ENCODE measurements at places on chromosomes 6 and 20. TPM values are rescaled to one million over a fixed set of nuclear protein-coding genes. Genes with fewer than 3 reads are reported as not detected.

DNA sequence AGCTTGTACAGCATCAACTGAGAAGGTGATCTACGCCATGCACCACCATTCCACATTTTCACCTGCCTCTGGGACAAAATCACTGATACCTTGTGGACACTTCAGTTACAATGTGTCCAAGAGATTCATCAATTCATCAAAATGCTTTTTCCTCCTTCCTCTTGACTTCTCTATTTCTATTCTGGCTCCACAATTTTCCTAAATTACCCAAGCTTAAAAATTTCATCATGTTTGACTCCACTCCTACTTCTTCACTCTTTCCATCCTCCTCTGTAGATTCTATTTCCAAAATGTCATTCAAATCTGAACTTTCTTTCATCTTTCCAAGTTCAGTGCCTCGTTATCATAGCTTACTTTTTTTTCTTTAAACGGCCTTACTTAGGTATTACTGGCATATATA is 172.2 kb downstream of the BTBD9 start:
- no peak for DNase-seq
- no peak overlapping the region for H3K27ac ChIP-seq
- H3K27me3 ChIP-seq, result no peaks in the 10 kb centered on the region
- H3K4me3 ChIP-seq, result no peak overlapping the region
- H3K36me3 ChIP-seq, result no peaks in the 10 kb centered on the region

DNA sequence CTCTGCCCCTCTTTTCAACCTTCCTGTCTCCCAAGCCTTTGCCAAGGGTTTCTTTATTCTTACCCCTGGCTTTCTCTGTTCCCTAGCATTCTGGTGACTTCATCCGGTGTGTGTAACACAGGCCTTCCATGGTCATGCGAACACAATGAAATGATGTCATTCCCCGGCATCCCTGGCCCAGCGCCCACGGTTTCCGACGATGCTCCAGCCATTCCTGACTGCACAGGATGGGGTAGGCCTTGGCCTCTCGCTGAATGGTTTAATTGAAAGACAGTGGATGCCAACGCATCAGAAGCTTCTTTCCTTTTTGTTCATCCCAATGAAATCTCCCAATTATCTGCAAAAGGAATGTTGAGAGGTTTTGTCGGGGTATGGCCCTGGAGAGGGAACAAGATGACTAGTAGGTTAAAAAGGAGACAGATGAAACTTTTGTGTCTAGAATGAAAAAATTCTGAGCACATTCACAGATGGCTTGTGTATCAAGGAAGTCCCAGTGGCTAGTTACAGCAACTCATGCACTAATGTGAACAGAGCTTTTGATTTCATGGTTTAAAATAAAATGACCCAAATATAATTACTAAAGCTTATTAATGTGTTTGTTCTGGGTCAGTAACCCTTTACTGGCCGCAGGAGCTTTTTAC is 655.0 kb downstream of the QKI start:
- DNase-seq, result peak; percentile 88
- no peaks in the 10 kb centered on the region for H3K27me3 ChIP-seq
- H3K4me1 ChIP-seq, result peaks cover 9% of the 10 kb centered on the region

CLVS2 gene
- total RNA-seq, result 6.4 TPM

GRCh38 chr6:159533568-159533967 is 159.5 kb downstream of the SOD2 start:
- no peak for DNase-seq
- no peak overlapping the region for H3K27ac ChIP-seq
- no peaks in the 10 kb centered on the region for H3K36me3 ChIP-seq
- H3K4me1 ChIP-seq, result no peaks in the 10 kb centered on the region

DNA sequence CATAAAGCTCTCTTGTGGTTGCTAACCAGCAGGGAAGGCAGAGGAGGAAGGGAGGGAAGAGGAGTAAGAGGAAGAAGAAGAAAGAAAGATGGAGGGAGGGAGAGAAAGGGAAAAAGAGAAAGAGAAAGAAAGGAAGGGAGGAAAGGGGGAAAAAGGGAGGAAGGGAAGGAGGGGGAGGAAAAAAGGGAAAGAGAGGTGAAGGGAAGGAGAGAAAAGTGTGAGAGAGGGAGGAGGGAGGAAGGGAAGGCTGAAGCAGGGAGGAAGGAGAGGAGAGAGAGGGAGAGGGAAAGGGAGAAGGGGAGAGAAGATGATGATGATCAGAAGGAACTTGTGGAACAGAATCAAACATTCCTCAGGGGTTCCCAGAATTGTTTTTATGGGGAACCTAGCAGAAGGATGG is 57.5 kb upstream of the TOX2 start:
- no peaks in the 10 kb centered on the region for H3K36me3 ChIP-seq
- no peaks in the 10 kb centered on the region for H3K27me3 ChIP-seq
- no peak overlapping the region for H3K4me3 ChIP-seq

GRCh38 chr6:14075095-14075503 is 42.5 kb upstream of the CD83 start:
- no peaks in the 10 kb centered on the region for H3K27me3 ChIP-seq
- peak overlapping the region; percentile 33 for H3K4me3 ChIP-seq
- DNase-seq, result no peak
- peaks cover 3% of the 10 kb centered on the region for H3K4me1 ChIP-seq

DNA sequence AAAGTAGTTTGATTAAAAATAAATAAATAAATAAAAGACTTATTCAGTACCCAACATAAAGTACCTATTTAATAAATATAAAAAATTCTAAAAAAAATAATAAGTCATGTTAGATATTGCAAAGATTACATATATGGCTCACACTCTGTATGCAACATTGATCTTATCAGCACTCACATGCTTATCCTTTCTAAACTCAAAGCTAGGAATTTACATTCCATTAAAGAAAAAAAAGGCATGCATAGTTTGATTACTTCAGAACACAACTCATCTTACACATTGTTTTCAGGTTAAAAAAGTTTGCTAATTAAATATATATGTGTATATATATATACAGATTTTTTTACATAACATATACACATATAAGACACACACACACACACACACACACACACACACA is 96.4 kb downstream of the FILIP1 start:
- no peak overlapping the region for H3K4me3 ChIP-seq

KCNQ5 gene
- 9.2 TPM for total RNA-seq

GRCh38 chr6:11607383-11607782 is 69.8 kb downstream of the TMEM170B start:
- no peak for DNase-seq
- peak overlapping the region; percentile 4 for H3K27ac ChIP-seq
- no peak overlapping the region for H3K4me3 ChIP-seq
- peaks cover 19% of the 10 kb centered on the region for H3K4me1 ChIP-seq

DNA sequence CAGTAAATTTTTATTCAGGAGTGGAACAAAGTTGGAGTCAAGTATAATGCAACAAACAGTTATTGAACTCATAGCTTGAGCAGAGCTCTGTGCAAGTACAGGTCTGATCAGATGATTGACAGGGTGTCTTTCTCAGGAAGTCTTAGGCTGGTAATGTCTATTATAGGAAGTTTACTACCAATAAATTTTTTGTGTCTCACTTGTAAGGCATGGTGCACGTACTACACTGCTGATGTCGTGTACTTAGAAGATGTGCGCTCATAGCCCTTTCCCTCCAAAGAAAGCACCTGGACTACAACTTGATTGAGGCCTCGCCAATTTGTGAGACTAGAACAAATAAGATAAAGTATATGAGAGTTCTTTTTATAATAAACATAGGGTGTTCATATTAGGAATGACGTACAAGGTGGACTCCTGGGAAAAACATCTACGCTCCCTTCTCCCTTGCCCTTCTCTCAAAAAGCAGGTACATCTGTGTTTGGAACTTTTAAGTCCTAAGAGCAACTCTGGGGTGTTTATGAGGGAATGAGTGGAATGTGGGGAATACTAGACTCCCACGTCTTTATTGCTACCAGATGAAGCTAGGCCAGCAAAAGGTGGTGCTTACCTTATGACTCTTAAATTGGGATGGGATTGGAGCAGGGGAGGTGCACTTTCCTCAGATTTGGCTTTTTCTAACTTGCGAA is 1.5 kb downstream of the NDUFAF5 start:
- peak overlapping the region; percentile 93 for H3K4me3 ChIP-seq
- no peaks in the 10 kb centered on the region for H3K27me3 ChIP-seq
- DNase-seq, result no peak
- H3K27ac ChIP-seq, result no peak overlapping the region
- H3K36me3 ChIP-seq, result peaks cover 16% of the 10 kb centered on the region

DNA sequence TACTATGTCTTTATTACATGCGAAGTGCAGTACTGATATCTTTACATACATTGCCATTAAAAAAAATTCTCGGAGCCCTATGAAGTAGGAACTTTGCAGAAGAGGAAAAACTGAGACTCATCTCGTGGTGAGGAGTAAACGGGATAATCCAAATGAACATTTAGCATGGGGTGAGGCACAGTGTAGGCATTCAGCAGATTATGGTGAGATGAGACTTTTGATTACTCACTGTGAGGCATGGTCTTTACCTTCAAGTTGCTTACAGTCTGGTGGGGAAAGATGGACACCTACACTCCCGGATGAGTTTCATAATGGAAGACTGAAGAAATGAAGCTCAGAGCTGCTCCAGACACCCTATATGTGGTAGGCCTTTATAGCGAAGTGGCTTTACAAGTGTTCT is 1.4 kb downstream of the RPRD1B start:
- peaks cover 13% of the 10 kb centered on the region for H3K36me3 ChIP-seq
- DNase-seq, result no peak
- peaks cover 21% of the 10 kb centered on the region for H3K4me1 ChIP-seq
- no peaks in the 10 kb centered on the region for H3K27me3 ChIP-seq
- peak overlapping the region; percentile 78 for H3K4me3 ChIP-seq
- H3K27ac ChIP-seq, result no peak overlapping the region

DNA sequence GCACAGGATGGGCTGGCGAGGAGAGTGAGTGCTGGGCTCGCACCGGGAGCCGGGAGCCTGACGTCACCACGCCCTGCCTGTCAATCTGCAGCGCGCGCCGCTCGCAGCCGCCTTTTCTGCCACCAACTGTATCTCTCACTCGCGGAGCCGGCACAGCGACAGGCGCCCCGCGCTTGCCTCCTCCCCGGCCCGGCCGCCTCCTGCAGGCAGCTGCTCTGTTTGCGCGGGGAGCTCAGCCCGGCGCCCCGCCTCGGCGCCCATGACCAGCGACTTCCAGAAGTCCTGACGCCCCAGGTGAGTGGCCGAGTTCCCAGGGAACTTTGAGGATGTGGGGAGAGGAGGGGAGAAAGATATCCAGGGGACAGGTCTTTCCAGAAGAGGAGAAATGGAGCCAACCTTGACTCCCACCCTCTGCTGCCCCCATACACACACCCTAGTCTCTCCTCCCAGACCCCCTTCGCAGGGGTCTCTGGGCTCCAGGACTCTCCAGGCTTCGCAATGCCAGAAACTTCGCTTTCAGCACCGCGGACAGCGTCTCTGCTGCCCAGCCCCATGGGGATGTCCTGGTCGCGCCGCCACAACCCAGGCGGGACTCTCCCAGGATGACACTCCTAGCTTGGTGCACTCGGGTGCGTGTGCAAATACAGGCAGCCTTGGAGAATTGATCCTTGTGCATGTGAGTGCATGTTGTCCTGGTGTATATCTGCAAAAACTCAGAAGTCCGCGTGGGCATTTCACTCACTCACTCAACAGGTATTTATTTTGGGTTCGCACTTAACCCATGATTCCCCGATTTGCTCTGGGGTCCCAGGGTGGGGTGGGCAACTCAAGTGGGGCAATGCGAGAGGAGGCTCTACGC is at the start of gene GPR6:
TSS of gene GPR6 (plus strand) at position 138 of the 859 bp plus-strand sequence. CDS start 802 bp downstream, outside the sequence.
- no peaks in the 10 kb centered on the region for H3K36me3 ChIP-seq
- peaks cover 25% of the 10 kb centered on the region for H3K27me3 ChIP-seq
- H3K27ac ChIP-seq, result no peak within 1 kb of the TSS
- H3K4me1 ChIP-seq, result peaks cover 24% of the 10 kb centered on the region
- peak within 1 kb of the TSS; percentile 10 for H3K4me3 ChIP-seq

NRSN1 gene
- 16.1 TPM for total RNA-seq

- no peaks in the 10 kb centered on the region for H3K4me1 ChIP-seq
- no peak for DNase-seq
- no peaks in the 10 kb centered on the region for H3K36me3 ChIP-seq
- H3K4me3 ChIP-seq, result no peak overlapping the region
- no peaks in the 10 kb centered on the region for H3K27me3 ChIP-seq
- H3K27ac ChIP-seq, result no peak overlapping the region
Observed at GRCh38 chr6:119360262-119360915, 10.8 kb upstream of the MAN1A1 start.

GRCh38 chr20:44810391-44811149 is at the start of gene RIMS4:
TSS of gene RIMS4 (minus strand) at chr20:44810546. CDS start at chr20:44810271, 275 bp downstream.
- peak; percentile 62 for DNase-seq
- H3K36me3 ChIP-seq, result no peaks in the 10 kb centered on the region
- peaks cover 21% of the 10 kb centered on the region for H3K27me3 ChIP-seq
- H3K4me1 ChIP-seq, result peaks cover 39% of the 10 kb centered on the region
- no peak within 1 kb of the TSS for H3K27ac ChIP-seq
- H3K4me3 ChIP-seq, result peak within 1 kb of the TSS; percentile 35

MCCD1 gene
- total RNA-seq, result not detected
